ENCODE measurements at places on chromosomes 4 and X.

DNA sequence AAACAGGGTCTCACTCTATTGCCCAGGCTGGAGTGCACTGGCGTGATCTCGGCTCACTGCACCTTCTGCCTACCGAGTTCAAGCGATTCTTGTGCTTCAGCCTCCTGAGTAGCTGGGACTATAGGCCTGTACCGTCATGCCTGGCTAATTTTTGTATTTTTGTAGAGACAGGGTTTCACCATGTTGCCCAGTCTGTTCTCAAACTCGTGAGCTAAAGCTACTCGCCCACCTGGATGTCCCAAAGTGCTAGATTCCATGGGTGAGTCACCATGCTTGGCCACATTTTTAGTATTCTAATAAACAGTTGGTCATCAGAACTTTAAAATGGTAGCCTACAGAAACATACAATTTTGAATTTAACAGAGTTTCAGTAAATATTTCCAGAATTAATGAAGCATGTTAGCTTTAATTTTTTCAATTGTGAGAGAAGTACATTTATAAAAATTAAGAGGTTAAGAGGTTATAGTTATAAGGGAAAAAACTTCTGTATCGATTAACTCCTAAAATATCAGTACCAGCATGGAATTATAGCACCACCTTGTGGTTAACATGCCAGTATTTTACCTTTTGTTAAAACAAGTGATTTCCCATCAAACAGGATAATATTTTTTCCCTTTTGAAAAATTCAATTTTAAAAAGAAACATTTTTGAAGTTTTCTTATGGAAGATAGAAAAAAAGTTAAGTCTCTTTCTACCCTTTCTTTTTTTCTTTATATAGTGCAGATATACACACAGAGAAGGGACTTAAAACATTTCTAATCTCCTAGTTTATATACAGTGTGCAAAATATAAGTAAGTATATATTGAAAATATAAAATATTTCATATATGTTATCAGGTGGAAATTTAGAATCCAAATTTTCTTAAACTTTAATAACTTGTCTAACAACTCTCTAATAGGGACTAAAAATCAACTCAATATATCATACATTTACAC, 35.4 kb downstream of the CEP44 start:
- no peak for DNase-seq

GRCh38 chr4:174222266-174222872, 61.1 kb downstream of the FBXO8 start:
- DNase-seq = no peak

DNA sequence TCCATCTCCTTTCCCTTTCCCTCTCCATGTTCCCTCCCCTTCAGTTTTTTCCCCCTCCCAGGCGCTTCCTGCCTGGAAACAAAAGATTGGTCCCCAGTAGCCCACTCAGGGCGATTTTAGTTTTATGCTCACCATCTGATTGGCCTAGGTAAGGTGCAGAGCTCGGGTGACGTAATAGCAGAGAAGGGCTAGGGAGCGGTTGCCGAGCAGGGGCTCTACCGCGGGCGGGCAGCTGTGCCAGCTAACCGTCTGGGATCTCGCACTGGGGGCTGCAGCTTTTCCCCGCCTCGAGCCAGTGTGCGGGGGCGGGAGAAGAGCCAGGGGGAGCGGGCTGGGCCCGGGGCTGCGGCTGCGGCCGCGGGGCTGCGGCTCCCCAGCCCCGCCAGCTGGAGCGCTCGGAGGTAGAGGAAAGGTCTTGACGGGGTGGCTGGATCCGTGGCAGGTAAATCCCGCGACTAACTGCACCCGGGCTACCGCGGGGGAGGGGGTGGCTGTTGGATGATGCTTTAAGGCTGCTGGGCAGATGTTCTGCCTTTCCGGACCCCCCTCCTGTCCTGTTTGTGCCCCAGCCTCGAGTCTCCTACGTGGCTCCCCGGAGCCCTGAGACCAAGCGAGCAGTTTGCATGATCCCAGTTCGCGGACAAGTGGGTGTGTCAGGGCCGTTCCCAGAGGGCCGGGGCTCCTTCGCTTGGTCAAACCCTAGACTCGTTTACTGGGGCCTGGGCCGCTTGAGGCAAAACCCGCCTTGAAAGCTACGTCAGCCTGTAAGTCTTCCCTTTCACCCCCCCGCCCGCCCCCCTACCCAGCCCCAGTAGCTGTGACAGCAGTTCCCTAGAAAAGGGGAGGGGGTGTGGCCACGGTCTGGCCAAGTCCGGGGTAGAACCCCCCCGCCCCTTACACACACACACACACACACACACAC, at the start of gene PAK3:
TSS of gene PAK3 (plus strand) at position 218 of the 922 bp plus-strand sequence. CDS start 26,913 bp downstream, outside the sequence.
- DNase-seq = no peak

DNA sequence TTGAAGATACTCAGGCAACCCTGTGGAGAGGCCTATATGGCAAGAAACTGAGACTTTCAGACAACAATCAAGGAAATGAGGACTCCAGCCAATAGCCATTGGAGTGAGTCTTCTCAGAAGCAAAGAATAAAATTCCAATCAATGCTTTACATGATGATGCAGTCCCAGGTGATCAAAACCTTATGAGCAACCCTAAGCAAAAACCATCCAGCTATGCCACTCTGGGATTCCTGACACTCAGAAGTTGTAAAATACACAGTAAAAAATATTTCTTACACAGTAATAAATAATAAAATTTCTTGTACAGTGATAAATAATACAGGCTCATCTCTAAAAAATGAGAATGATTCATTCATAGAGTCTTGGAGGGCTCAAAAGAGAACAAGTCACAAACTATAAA, 150.6 kb downstream of the IL15 start:
- no peak for DNase-seq

- no peak for DNase-seq
These were observed 125.9 kb downstream of the SHISA3 start for GRCh38 chr4:42523066-42523718.

DNA sequence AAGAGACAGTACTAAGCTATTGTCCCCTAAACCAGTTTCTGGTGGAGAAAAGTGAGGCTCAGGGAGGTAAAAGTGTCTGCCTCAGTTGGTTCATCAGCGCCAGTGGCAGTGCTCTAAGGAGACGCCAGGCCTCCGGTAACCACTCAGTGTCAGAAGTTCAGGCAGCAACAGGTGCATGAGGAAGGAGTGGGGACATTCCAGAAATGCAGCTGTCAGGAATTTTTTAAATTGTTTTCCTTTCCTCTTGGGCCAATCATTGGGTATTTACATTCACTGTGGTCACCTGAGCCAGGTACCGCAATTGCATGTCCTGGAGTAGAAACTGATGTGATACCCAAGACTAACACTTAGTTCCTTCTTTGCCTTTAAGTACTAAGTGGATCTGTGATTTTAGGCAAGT, 40.2 kb upstream of the HS3ST1 start:
- no peak for DNase-seq

DNA sequence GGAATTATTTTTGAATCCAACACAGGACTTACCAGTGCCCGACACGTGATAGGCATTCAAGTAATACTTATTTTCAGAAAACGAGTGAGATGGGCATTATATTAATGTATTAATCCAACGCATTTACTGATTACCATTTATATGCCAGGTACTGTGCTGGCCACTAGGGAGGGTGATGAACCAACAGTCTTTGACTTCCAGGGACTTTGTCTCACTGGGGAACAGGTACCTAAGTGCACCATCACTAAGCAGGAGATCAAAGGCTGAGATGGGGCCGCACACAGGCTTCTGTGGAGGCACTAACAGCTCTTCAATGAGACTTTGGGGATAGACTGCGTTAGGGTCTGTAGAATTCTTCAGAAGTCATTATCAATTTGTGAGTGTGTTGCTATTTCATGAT, 5.7 kb upstream of the TADA2B start:
- no peak for DNase-seq

DNA sequence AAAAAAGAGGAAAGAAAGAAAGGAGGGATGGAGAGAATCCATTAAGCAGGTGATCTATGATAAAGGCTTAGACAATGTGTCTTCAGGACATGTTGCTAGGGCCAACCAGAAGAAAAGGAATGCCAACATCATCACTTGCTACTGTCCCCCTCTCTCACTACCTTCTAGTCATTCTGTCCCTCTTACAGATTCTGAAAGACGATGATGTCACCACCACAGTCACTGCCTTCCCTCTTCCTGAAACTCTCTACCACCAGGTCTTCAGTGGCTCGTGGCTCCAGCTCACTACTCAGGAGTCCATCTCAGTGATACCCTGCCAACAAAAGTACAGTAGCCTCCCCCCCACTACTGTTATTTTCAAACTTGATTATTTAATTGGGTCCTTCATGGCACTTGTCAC, 64.0 kb downstream of the KCNIP4 start:
- DNase-seq = no peak
